ENCODE measurements at places on chromosomes 7 and 10.
A peak's percentile ranks its signal among the peaks of the same experiment; 100 is the strongest.

- DNase-seq = no peak
Measured at GRCh38 chr10:5470062-5470751, 29.2 kb downstream of the CALML5 start.

- no peak for DNase-seq
Measured at GRCh38 chr10:45278860-45279498, 36.4 kb downstream of the OR13A1 start.

- DNase-seq = no peak
Measured at GRCh38 chr10:24214762-24215161, 5.8 kb downstream of the KIAA1217 start.

GRCh38 chr10:119413093-119413453 lies 129.4 kb downstream of the RGS10 start:
- no peak for DNase-seq

- no peak for DNase-seq
Measured at GRCh38 chr7:159169391-159169790, 24.7 kb upstream of the VIPR2 start.

DNA sequence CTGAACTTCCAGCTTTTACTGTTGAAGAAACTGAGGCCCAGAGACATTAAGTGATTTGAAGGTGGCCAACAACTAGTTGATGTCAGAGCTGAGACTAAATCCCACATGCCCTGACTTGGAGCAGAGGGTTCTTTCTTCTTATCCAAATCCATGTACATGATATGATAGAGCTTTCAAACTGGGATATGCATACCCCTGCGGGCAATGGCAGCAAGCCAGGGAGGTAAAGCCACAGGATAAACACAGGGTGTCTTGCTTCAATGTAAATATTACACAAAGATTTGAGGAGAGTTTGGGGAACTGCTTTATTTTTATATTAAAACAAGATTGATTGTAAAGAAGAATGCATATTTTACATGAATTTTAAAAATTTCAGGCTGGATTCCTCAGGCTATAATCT lies 2.3 kb upstream of the LRRC72 start:
- DNase-seq = no peak

DNA sequence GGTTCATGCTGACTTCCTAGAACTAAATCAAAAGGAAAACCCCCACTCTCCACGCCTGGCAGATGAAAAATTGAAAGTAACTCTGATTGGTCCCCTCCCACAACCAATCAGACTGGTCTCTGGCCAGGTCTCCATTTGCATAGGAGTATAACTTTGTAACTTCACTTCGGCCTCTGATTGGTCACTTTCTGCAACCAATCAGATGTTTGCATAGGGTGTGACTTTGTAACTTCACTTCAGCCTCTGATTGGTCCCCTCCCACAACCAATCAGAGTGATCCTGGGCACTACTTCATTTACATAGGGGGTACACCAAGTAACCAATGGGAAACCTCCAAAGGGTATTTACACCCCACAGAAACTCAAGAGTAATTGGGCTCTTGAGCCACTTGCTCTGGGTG lies 306.6 kb upstream of the PFKP start:
- no peak for DNase-seq

- DNase-seq = no peak
Measured at GRCh38 chr7:147053746-147054145, 937.1 kb downstream of the CNTNAP2 start.

GRCh38 chr7:134453518-134453917 lies 5.4 kb downstream of the AKR1B1 start:
- DNase-seq = no peak

DNA sequence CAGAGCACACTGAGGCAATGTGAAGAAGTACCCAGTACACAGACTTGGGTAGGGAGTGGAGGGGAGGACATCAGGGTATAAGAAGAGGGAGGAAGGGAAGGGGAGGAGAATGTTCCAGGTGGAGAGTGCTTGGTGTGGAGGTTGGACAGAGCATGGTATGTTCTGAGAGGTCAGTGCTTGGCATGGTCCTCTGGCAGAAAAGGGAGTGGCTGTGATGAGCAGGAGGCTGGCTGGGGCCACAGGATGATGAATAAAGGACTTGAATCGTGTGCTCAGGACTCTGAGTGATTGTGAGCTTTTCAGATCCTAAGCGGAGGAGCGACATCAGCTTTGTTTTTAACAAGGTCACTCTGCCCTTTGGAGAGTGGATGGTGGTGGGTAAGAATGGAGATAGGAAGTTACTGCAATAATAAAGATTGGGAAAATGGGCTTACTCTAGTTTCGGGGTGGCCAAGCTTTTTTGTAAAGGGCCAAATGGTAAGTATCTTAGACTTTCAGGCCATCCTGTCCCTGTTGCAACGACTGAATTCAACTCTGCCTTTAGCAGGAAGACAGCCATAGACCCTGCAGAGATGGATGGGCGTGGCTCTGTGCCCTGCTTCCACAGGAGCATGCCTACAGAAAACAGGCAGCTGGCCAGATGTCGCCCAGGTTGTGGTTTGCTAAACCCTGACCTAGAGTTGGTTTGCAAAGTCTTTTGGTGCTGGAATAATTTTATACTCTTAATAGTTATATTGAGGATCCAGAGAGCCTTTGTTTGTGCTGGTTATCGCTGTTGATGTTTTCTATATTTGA lies 8.4 kb downstream of the PPP2R2D start:
- no peak for DNase-seq

- DNase-seq = peak; percentile 77
Measured at GRCh38 chr7:123633553-123633952, 22.1 kb upstream of the LMOD2 start.

- peak; percentile 49 for DNase-seq
Measured at GRCh38 chr7:41328544-41328943, 374.3 kb downstream of the INHBA start.

DNA sequence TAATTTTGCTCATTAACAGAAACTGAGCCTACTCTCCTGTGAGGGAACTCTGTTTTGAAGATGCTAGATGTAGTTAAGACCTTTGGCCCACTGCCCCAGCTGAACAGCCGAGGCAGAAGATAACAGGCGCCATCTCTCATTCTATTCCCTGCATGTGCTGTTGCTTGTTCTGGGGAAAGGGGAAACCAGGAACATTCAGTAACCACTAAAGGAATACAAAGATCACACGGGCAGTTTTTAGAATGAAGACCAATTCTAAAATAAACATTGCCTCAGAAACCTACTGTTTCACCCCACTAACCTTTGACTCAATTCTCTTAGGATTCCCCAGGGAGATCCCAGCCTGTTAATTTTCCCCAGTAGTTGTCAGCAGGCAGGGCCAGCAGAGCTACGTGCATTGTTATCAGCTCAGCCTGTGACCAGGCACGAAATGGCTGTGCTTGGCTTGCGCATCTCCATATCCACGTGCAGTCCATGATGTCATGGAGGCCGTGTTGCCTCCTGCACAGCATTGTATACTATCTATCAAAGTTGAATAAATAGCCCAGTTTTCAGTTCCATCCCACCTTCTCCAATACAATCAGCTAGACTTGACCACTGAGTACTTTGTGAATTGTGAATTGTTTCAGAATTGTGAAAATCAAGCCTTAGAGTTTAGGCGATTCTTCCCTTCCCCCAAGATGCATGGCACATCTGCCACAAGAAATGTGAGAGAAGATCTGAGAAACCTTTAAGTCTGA lies 36.0 kb downstream of the ANK3 start:
- DNase-seq = no peak

GRCh38 chr10:114301951-114302710 lies 63.1 kb downstream of the VWA2 start:
- no peak for DNase-seq

GRCh38 chr7:77426521-77427051 lies 10.4 kb upstream of the GSAP start:
- peak; percentile 95 for DNase-seq

DNA sequence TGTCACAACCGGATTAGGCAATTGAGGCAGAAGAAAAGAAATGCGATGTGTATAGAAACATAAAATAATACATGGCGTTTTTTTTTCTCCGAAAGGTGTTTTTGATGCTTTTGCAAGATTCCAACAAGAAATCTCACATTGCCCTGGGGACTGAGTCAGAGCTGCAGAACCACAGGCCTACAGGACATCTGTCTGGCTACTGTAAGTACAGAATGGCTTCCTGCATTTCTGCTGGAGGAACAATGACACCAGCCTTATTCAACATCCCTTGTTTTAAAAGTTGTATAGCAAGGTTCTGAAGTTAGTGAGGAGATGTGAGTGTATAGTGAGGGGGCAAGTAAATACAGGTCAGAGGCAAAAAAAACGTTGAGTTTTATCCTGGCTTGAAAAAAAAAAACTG lies 256.4 kb downstream of the ABCA13 start:
- no peak for DNase-seq

GRCh38 chr10:72525689-72526088 lies 100.2 kb downstream of the MICU1 start:
- no peak for DNase-seq

- no peak for DNase-seq
Measured at GRCh38 chr7:98085674-98086073, 21.0 kb upstream of the LMTK2 start.

Data from trophoblast cell (in vitro differentiated cells and primary cell).